HAP-1 (cell line): ENCODE measurements at places on chromosomes 4 and X.

DNA sequence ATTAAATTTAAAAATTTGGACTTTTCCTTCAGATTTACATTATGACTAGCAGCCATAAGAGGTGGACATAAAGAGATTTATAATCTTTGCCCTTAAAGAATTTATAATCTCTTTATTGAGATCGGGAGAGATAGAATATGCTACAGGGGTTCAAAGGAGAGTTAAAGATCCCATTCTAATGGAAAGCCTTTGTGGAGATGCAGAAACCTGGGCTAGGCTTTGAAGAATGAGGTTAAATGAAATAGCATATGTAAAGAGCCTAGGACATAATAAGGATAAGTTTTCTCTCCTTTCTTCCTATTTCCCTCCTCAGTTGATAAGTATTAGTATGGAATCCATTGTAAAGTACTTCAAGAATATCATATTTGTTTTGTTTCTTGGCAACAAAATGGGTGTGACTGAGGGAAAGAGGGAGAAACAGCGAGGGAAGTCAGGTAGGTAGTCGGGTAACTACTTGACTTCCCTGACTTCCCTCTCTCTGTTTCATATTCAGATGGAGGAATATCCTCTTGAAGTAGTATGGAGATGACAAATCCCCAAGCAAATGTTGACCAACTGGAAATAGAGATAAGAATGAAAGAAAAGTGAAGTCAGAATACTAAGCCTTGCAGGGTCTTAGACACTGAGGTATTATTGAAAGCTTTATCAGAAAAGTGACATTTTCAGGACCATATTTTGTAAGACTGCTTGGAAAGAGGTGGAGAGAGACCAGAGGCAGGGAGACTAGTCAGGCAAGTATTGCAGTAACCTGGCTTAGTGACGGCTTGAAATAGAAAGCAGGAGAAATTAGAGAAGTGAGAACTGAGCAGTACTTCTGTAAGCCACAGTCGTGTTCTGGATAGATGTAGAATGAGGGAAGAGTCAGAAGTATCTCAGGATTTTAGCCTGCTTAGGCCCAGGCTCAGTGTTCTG lies 82.9 kb downstream of the PDLIM5 start:
- DNase-seq, result peak; percentile 88

GRCh38 chr4:6617246-6617645 lies 23.2 kb upstream of the MRFAP1 start:
- DNase-seq, result no peak

DNA sequence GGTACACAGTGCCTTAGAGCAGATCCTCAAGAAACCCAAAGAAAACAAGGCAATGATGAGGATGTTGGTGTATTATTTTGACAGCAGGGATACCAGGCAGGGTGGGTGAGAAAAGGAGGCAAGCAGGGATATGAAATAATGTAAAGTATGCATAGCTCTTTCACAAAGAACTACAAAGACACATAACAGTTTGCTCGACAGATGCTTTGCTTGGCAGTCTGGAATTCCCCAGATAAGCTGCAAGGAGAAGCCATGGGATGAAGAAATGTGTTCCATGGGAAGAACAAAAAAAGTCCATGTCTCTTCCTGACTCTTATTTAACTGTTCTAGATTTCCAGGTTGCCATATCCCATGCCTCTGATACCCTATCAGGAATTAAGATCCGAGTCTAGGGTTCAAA lies 75.4 kb downstream of the FAM13A start:
- DNase-seq, result no peak

GRCh38 chr4:14743172-14743571 lies 259.1 kb upstream of the CPEB2 start:
- no peak for DNase-seq

GRCh38 chr4:167233685-167234315 lies 494 bp downstream of the SPOCK3 start:
- peak; percentile 50 for DNase-seq
